Calu3 (cell line): ENCODE measurements at places on chromosomes 2 and 18.

DNA sequence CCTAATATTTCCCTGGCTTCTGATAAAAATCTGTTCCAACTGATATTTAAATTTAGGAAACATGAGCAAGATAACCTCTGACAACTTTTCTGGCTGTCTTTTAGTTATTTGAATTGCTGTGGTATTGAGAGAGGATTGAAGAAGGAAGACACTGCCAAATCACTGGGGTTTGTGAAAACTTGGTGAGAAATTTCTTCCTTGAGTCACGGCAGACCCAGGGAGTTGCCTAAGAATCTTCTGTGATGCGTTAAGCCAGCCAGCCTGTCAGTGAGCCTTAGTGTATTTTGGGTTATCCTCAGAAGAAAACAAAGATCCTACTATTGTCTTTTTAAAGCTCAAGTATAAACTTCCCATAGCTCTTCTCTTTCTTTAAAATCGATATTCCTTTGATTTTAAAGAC is 17.5 kb upstream of the DOK6 start:
- DNase-seq, result no peak

DNA sequence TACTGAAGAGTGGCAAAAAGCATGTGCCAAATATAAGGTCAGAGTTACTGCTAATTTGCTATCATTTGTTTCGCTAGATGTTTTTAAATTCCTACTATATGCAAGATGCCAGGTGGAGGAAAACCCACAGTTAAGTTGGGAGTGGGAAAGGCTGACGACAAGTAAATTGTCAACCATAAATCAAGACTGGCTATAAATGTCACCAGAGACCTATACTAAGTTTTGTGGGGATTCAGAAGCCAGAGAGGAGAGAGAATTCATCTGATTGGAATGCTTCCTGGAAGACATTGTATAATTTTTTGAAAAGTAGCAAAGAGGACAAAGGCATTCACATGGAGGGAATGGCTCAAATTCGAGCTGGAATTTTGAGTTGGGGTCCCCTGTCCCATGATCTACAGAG is 64.3 kb downstream of the CFAP221 start:
- DNase-seq, result no peak

GRCh38 chr18:37409878-37410277 is 155.7 kb downstream of the CELF4 start:
- DNase-seq, result no peak

DNA sequence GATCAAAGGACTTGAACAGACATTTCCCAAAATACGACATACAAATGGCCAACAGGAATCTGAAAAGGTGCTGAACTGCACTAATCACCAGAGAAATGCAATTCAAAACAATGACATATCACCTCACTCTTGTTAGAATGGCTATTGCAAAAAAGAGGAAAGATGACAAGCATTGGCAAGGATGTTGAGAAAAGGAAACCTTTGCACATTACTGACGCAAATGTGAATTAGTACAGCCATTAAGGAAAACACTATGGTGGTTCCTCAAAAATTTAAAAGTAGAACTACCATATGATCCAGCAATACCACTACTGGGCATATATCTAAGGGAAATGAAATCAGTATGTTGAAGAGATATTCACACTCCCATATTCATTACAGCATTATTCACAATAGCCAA is 57.7 kb upstream of the ASPRV1 start:
- no peak for DNase-seq

- no peak for DNase-seq
Observed at GRCh38 chr2:33373986-33374385, 102.5 kb upstream of the RASGRP3 start.

DNA sequence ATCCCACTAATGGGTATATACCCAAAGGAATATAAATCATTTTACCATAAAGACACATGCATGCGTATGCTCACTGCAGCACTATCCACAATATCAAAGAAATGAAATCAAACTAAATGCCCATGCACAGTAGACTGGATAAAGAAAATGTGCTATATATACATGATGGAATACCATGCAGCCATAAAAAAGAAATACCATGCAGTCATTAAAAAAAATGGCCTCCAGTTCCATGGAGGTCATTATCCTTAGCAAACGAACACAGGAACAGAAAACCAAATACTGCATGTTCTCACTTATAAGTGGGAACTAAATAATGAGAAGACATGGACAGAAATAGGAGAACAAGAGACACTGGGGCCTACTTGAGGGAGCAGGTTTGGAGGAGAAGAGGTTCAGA is 53.6 kb upstream of the SERTAD2 start:
- DNase-seq, result no peak
